Hematopoietic multipotent progenitor cell (in vitro differentiated cells): ENCODE measurements at places on chromosomes 12 and 14.
A peak's percentile ranks its signal among the peaks of the same experiment; 100 is the strongest.

DNA sequence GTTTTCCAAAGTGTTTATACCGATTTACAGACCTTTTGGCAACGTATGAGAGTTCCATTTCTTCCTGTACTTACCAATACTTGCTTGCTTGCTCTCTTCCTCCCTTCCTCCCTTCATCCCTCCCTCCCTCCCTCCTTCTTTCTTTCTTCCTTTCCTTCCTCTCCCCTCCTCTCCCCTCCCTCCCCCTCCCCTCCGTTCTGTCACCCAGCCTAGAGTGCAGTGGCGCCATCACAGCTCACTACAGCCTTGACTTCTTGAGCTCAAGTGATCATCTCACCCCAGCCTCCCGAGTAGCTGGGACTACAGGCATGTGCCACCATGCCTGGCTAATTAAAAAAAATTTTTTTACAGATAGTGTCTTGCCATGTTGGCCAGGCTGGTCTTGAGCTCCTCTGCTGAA lies 40.4 kb downstream of the DIP2B start:
- DNase-seq: no peak

DNA sequence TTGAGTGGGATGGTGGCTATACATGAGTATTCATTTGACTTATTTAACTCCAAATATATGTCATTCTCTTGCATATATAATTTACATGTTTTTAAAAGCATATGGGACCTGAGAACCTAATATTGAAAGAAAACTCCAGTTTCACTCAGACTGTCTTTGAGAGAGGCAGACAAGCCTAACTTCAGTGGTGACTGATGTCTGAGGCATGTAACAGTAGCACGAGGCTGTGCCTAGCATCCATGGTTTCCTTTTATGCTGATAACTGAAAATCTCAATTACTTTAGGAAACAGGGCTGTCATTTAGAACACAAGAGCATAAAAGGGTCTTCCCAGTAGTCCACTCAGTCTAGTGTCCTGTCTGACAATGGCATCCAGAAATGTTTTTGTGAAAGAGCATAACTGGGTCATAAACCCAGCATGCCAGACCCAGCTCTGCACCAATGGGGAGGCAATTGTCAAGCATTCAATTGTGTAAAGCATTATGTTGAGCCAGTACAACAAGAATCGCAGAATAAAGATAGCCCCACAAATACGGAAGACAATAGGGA lies 24.3 kb downstream of the MAPK1IP1L start:
- no peak for DNase-seq

- no peak for DNase-seq
These were observed 269.7 kb downstream of the KSR2 start for GRCh38 chr12:117699118-117699517.

DNA sequence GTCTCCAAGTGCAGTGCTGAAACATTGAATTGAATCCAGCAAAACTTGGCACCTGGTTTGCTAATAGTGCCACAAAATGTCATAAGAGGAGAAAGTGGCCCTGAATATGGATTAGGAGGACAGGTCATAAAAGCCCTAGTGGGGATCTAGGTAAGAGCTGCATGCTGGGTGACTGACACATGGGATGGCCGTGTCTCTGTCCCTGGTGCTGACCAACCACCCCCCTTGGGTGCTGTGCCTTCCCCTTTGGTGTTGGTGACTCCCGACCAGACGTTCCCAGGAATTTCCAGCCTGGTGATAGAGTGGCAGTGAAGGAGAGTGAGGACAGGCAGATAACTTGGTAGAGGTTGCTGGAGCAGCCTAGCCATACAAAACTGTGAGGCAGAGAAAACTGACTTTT lies 142.8 kb downstream of the VRK1 start:
- peak; percentile 5 for DNase-seq

GRCh38 chr12:127559349-127560040 lies 707.5 kb upstream of the TMEM132C start:
- DNase-seq: peak; percentile 93

DNA sequence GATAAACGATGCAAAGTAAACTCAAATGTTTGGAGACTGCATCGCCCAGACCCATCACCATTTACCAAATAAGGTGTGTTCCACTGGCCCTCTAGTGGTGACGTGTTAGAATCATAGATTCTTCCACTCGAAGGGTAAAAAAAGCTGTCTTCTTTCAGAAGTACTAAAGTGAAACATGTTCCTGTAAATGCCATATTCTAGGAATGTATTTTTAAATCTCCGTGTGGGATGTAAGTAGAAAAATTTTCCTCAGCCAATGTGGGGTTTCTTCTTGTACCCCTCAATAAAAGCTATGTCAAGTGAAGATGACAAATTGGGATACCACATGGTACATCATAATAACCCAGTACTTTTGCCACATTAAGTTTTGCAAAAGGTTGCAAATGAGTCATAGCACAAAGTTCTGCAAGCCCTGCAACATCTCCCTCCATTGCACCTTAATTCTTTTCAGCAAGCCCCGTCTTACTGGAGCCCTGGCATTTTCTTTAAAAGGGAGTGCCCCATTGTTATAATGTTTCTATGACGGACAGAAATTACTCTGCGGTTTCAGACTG lies 100.8 kb downstream of the CCER1 start:
- peak; percentile 58 for DNase-seq

DNA sequence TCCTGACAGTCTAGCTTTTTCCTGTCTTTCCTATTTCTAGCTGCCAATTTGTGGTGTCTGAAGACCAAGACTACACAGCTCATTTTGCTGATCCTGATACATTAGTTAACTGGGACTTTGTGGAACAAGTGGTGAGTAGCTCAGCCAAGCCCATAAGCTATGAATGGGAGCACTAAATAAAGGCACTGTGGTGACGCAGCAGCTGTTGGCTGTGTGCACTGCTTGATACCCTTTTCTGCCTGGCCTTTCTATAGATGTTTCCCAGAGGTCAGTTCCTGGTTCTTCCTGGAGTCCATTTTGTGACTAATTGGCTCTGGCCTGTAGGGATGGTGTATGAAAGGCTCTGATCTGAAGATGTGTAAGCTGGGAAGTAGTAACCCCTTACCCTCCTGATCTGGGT lies 20.5 kb downstream of the RNF10 start:
- no peak for DNase-seq

DNA sequence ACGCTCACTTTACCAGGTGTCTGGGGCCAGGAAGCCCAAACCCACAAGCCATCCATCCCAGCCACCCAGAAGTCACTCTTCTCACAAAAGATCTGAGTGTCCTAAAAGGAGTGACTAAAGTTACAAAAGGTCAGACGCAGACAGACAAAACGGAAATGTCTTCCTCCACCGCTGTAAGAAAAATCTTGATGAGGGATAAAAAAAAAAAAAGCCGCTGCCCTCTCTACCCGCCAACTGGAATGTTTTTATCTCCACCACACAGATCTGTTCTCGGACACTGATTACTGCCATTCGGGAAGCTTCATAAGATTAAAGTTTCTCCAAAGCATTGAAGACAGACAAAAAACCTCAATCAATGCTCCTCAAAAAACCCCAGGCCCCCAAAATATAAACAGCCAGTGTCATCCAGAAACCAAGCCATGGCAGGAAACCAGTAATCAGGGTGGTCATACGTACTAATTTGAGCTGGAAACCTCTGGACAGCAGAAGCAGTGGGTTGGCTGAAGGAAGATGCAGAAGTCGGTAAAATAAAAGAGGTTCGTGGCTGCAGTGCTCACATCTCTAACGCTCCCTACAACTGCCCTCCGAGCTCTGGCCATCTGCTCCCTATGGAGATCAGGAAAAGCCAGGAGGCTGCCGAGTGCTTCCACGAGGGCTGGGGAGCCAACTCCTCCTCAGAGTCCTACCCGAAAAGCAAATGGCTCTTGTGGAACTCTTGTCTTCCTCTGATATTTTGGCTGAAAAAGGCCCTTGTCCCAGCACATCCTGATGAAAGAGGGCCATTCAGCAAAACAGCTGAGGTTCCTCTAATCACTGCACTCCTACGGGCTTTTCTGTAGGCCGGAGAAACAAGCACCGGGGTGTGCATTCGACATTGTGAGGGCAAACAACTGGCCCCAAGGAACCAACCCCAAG lies 30.3 kb downstream of the SSH1 start:
- no peak for DNase-seq

- DNase-seq: no peak
These were observed 233.8 kb downstream of the CACNA1C start for GRCh38 chr12:2286461-2287131.

DNA sequence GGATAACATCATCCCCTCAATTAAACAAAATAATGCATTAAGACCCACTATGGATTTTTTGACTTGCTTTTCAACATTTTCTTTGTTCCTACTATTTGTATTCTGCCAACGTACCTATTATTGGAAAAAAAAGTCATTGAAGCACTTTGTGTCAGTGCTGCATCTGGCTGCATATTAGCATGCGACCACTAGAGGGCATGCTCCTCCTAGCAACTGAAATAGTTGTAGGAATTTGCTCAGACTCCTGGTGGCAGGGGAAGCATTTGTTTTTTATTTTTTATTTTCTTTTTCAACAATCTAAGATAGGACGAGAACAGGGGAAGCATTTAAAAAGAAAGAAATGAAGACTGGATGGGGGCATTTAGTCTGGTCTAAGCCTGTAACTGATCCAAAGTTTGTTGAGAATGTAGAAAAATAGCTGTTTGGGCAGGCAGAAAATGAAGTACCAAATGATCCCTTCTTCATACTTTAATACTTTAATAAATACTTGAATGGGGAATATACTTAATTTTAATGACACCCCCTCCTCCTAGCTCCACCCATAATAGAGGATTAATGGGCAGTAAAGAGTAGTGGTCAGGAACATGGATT lies 14.5 kb upstream of the CLEC4A start:
- DNase-seq: peak; percentile 56

DNA sequence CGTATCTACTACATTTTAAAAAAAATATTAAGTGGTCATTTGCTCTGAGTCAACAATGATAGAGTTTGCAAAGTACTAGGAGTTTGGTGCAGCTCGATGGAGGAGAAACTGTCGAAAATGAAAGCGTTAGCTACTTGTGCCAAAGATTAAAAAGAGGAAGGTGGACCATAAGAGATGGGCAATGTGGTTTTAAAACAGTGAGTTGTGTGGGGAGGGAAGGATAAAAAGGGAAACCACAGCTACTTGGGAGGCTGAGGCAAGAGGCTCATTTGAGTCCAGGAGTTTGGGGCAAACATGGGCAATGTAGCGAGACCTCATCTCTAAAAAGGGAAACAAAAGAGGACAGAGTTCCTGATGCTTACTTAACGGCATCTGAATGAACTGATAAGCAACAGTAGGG lies 18.2 kb upstream of the STRAP start:
- DNase-seq: peak; percentile 89

DNA sequence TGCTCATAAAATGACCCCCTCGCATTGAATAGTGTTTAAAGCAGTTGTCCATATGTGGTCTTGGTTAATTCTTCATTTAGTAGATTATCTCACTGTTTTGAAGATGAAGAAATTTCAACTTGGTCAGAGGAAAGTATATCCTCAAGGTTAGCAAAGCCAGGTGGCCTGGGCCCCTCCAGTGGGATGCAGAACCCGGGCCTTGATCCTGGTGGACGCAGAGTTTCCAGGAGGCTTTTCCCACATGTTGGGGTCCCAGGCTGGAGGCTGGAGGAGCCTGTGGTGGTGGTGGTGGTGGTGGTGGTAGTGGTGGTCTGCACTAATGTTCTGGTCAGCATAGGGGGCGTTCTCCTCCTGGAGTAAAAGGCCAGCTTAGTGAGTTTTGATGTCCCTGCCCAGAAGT lies 85.9 kb downstream of the ESRRB start:
- DNase-seq: no peak

GRCh38 chr12:82407481-82407880 lies 49.2 kb downstream of the METTL25 start:
- DNase-seq: no peak

- DNase-seq: peak; percentile 85
These were observed at the start of gene CLEC2B for GRCh38 chr12:9869307-9870161. CLEC2B (minus strand) TSS chr12:9869354.
